Heart right ventricle (tissue), 16 donors: ENCODE measurements at places on chromosomes 7 and 10. TPM values are rescaled to one million over a fixed set of nuclear protein-coding genes. Genes with fewer than 3 reads are reported as not detected.
A peak's percentile ranks its signal among the peaks of the same experiment; 100 is the strongest.

DNA sequence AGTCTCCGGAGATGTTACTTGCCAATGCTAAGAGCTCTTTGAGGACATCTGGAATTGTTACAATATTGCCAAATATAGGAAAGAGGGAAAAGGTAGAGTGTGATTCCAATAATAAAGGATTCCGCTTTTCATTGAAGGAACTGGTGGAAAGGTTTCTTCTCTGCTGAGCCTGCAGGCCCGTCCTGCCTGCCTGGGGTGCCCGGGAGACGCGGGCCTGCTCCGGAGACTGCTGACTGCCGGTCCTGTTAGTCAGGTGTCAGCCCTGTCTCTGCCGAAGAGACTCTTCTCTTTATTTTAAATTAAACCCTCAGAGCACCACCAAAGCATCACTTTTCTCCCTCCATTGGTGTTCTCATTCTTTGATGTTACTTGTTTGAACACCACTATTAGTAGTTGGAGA, 2.2 kb downstream of the EGFR start:
- H3K4me1 ChIP-seq: peaks cover 23% of the 10 kb centered on the region
- peaks cover 29% of the 10 kb centered on the region for H3K27me3 ChIP-seq
- H3K36me3 ChIP-seq: no peaks in the 10 kb centered on the region
- no peak for DNase-seq
- H3K4me3 ChIP-seq: peak overlapping the region; percentile 86
- no peak overlapping the region for H3K27ac ChIP-seq

GRCh38 chr7:66265566-66265965, 60.4 kb downstream of the TPST1 start:
- no peaks in the 10 kb centered on the region for H3K27me3 ChIP-seq
- no peak for DNase-seq
- no peak overlapping the region for H3K27ac ChIP-seq
- peaks cover 14% of the 10 kb centered on the region for H3K4me1 ChIP-seq
- no peaks in the 10 kb centered on the region for H3K36me3 ChIP-seq

DNA sequence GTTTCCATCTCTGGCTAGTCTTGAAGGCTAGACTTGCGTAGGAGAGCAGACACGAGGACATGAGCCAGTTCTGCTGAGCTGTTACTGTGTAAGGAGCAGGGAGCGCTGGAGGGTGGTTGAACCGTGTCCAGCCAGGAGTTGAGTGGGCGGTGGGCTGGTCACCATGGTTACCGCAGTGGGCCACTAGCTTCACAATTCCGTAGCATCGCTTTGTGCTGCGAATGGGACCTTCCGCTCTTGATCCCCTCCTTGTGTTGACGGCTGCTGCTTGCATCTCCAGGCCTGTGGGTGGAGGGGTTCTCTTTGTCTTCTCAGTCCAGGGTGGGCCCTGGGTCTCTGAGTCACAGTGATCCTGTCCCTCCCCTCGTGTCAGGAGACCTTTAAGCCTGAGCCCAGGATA, 49.4 kb upstream of the OCM start:
- no peaks in the 10 kb centered on the region for H3K27me3 ChIP-seq
- H3K27ac ChIP-seq: no peak overlapping the region
- H3K4me1 ChIP-seq: no peaks in the 10 kb centered on the region
- no peak overlapping the region for H3K4me3 ChIP-seq

DNA sequence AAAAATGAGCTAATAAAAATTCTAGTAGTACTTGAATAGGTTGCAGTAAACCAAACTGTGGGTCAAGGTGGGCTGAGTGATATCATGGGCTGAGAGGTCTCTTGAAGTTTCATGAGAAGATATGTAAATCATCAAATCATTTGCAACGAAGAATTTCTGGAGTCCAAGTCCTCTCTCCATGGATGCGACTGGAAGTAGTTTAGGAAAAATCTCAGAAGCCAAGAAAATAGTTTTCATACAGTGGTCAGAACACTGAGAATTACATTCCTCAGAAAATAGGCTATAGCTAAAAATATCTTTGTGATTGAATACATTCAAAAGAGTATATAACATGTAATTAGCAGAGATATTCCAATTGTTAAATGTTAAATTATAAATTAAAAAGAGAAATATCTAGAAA, 3.6 kb upstream of the IFIT1 start:
- H3K4me3 ChIP-seq: no peak overlapping the region
- H3K36me3 ChIP-seq: no peaks in the 10 kb centered on the region
- H3K27me3 ChIP-seq: no peaks in the 10 kb centered on the region
- peaks cover 26% of the 10 kb centered on the region for H3K4me1 ChIP-seq

DNA sequence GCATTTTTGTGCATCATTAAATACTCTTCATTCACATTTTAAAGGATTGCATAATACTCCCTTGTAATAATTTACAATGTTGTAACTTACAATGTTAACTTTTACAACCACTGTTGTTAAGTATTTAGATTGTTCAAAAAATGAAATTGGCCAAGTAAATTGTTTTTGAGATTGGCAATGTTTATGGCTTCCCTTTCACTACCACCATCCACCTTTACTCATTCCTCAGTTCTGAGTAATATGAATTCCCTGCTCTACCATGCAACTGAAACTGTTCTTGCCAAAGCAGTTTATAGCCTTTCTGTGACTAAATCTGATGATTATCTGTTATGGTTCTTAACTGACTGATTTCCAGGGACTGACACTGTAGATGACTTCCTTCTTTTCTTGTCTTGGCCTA, 80.5 kb upstream of the TMEM106B start:
- no peaks in the 10 kb centered on the region for H3K36me3 ChIP-seq
- H3K4me3 ChIP-seq: no peak overlapping the region
- H3K27me3 ChIP-seq: no peaks in the 10 kb centered on the region
- no peak overlapping the region for H3K27ac ChIP-seq
- no peak for DNase-seq

DNA sequence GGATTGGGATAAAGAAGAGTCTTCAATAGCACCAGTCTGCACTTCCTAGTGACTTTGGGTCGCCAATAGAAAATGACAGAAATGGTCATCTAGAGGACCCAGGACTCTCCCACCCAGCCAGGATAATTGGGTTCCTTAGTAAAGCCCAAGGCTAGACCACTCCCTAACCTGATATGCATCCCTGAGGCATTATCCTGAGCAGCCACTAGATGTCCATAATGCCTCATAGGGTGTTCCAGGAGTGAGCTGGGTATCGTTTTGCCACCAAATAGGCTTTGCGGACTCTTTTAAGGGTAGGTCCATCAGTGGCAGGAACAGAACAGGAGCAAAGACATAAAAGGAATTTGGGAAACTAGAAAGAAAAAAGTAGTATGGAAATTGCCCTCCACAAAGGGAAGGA, 4.5 kb upstream of the LRRC4 start:
- H3K27me3 ChIP-seq: no peaks in the 10 kb centered on the region
- no peaks in the 10 kb centered on the region for H3K36me3 ChIP-seq
- no peak overlapping the region for H3K4me3 ChIP-seq
- peaks cover under 1% of the 10 kb centered on the region for H3K4me1 ChIP-seq

- no peaks in the 10 kb centered on the region for H3K27me3 ChIP-seq
- H3K4me3 ChIP-seq: no peak overlapping the region
Measured at GRCh38 chr7:51075681-51076580, 240.7 kb downstream of the COBL start.

DNA sequence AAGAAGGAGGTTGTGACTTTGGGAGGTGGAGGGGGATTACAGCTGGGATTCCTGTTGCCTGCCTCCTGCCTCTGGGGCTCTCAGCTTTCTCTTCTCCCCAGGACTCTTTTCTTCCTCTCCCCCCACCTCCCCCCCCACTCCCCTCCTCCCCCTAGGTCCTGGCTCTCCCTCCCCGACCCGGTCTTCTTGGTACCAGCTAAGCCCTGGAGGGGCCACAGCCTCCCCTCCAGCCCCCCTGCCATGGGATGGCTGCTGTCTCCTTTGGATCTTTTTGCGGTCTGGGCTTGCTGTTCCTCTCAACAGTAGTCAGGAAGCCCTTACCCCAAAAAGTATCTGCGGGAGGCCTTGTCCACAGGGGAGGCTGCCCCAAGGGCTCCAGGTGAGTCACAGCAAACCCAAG, 33.5 kb upstream of the LEP start:
- no peak overlapping the region for H3K4me3 ChIP-seq
- no peaks in the 10 kb centered on the region for H3K36me3 ChIP-seq

- DNase-seq: no peak
- H3K4me1 ChIP-seq: peaks cover 10% of the 10 kb centered on the region
- H3K36me3 ChIP-seq: no peaks in the 10 kb centered on the region
- peak overlapping the region; percentile 40 for H3K27ac ChIP-seq
- no peak overlapping the region for H3K4me3 ChIP-seq
Measured at GRCh38 chr10:46299286-46299535, 12.4 kb downstream of the ANTXRL start.

GRCh38 chr7:109639561-109639960, 1069.9 kb downstream of the DNAJB9 start:
- no peak overlapping the region for H3K4me3 ChIP-seq
- H3K4me1 ChIP-seq: no peaks in the 10 kb centered on the region
- H3K27ac ChIP-seq: no peak overlapping the region
- H3K36me3 ChIP-seq: no peaks in the 10 kb centered on the region
- no peak for DNase-seq

DNA sequence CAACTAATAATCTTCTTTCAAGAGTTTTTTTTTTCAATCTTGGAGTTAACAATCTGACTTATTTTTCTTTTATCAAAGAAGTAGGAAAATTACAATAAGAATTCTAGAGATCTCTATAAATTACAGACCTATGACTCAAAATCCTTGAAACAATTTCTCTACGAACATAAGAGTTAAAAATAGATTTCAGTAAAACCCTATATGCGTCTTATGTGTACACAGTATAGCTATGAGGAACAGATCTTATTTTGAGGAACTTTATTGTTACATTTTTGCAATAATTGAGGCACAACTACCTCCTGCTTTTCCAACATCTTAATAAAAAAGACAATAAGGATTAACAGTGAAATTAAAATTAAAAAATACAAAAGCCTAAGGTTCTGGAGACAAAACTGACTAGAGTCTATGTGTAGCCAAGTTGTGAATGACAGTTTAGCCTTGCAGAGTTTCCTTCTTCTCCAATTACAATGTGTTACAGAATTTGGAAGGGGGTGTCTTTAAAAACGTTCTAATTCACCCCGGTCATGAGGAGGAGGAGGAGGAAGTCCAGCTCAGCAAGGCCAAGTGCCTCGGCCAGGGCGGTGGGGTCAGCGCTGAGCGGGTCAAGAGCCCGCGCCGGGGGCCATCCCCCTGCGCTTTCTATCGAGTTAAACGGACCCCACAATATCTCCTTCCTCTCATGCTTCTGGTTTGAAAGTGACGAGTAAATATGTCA, 40.5 kb downstream of the AMZ1 start:
- no peak overlapping the region for H3K27ac ChIP-seq
- peaks cover 11% of the 10 kb centered on the region for H3K4me1 ChIP-seq
- no peaks in the 10 kb centered on the region for H3K27me3 ChIP-seq
- no peak overlapping the region for H3K4me3 ChIP-seq

The DNAJC2 gene
- total RNA-seq: 14.0 TPM

The CDH23 gene
- total RNA-seq: 4.6 TPM

The ARHGAP22 gene
- total RNA-seq: 2.5 TPM

The CYP3A5 gene
- total RNA-seq: not detected

DNA sequence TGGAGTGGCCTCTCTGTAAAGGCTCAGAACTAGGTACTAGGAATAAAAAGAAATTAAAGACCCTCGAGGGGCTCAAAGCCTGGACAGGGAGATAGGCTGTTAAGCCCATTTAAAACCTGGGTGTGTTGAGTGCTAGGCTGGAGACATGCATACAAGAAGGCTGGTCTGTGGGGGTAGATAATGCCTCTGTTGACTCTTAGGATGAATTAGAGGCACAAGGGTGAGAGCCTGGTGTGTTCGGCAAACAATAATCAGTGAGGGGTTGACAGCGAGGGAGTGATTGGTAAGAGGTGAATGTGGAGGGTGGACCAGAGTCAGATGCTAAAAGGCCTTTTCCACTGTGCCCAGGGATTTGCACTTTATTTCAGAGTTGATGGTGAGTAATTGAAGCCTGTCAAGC, 12.7 kb downstream of the GSTO2 start:
- no peak overlapping the region for H3K4me3 ChIP-seq
- H3K36me3 ChIP-seq: no peaks in the 10 kb centered on the region
- no peak overlapping the region for H3K27ac ChIP-seq
- H3K27me3 ChIP-seq: peaks cover 2% of the 10 kb centered on the region
- no peaks in the 10 kb centered on the region for H3K4me1 ChIP-seq

GRCh38 chr10:118108194-118109026, 61.7 kb upstream of the RAB11FIP2 start:
- no peak overlapping the region for H3K4me3 ChIP-seq
- H3K27me3 ChIP-seq: no peaks in the 10 kb centered on the region
- H3K36me3 ChIP-seq: no peaks in the 10 kb centered on the region
- H3K27ac ChIP-seq: no peak overlapping the region
- no peaks in the 10 kb centered on the region for H3K4me1 ChIP-seq

DNA sequence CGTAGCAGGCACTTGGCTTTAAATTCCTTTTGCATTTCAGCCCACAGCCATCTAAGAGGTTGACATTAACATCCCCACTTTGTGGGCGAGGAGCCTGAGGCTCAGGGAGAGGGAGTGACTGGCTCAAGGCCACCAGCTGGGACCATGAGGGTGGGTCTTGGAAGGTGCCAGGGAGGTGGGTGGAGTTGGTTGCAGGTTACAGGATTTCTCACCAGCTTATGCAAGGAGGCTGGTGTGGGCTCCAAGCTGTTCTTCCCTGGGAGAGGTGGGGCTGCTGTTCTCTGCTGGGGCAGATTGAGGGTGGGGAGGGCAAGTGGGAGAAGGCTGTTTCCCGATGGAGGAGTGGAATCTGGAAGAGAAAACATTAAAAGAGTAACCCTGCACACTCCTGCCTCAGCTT, 14.1 kb upstream of the C10orf95 start:
- no peak for DNase-seq
- no peaks in the 10 kb centered on the region for H3K27me3 ChIP-seq
- no peak overlapping the region for H3K27ac ChIP-seq
- H3K36me3 ChIP-seq: no peaks in the 10 kb centered on the region
- no peak overlapping the region for H3K4me3 ChIP-seq
- H3K4me1 ChIP-seq: peaks cover 31% of the 10 kb centered on the region

DNA sequence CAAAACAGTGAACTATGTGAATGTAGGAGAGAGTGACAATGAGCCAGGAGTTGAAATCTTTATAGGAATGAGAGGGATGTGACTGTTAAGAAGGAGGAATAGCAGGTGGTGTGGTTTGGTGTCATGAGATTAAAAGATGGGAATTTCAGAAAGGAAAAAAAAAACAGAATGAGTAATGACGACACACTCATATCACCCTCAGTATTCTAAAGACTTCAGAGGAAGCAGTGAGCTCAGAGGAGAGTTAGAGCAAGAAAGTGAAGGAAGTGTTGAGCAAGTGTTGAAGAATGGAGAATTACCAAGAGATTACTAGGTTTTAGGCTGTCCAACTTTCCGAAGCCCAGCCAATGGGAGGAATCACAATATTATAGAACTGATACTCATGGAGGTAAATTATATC, 220.5 kb upstream of the HGF start:
- H3K36me3 ChIP-seq: no peaks in the 10 kb centered on the region
- H3K4me1 ChIP-seq: no peaks in the 10 kb centered on the region
- no peak overlapping the region for H3K4me3 ChIP-seq
